ENCODE measurements at places on chromosomes 16 and 17.

DNA sequence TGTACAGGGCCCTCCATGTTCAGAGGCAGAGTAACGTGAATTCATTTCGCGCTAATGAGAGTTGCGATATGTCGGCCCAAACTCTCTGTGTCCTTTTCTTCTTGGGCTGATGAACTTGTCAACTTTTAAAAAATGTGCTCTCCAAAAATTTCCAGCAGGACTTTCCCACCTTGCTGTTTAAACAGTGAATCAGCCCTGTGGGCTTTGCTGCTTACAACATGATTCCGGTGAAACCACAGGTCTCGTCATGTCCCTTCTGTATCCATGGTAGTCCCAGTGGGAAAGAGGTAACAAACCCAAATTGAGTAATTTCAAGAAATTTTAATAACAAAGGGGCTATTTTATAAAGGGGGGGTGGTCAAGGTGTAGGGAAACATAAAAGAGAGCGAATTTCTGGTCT, 612.9 kb downstream of the MAF start:
- DNase-seq, result no peak

DNA sequence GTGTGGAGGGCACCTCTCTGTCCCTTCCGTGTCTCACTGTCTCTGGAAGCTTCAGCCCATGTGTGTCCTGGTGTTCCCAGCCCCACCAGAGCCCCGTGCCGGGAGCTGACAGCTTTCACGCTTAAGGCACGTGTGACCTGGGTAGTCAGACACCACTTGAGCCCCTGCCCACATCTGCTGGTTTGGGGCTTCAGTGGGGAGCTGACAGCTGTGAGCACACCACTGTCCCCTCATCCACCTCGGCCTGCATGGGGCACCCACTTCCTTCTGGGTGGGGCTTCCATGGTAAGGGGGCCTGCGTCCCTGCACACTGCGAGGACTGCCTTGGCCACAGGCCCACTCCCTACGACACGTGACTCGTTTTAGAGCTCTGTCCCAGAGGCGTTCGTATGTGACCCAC, 2.6 kb upstream of the TEDC2 start:
- DNase-seq, result no peak

GRCh38 chr17:18944646-18945045, 7.3 kb upstream of the SLC5A10 start:
- no peak for DNase-seq

DNA sequence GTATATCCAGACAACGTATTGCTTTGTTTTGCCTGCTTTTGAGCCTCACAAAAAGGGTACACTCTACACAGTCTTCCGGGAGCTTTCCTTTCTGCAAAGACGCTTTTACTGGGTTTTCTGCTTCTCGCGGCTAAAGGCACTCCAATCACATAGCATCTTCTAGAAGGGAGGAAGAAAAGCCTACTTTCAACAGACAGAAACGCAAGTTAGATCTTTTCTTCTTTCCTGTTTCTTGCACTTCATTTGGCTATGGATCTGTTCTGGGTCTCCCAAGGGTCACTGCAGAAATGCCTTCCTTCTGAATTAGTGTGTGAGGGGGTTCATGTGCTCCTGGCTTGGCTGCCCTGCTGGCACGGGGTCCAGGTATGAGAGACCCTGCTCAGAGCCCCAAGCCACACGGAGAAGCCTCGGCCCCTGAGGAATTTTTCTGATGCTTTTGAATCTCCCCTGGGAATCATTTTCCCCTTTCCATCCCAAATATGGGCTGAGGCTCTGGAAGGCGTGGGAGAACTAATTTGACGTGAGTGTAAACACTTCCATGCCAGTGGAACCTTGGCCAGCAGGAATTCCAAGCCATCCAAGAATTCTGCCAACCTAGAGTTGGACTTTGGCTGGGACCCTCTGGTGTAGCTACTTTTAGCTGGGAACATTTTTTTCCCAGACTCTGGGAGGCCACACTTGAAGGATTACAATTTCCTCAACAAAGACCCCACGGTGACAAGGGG, 49.6 kb upstream of the NKD1 start:
- no peak for DNase-seq

- no peak for DNase-seq
Measured at GRCh38 chr17:7634384-7634783, 4.4 kb downstream of the SHBG start.

- DNase-seq, result no peak
Measured at GRCh38 chr16:56858374-56858773, 6.6 kb upstream of the SLC12A3 start.

DNA sequence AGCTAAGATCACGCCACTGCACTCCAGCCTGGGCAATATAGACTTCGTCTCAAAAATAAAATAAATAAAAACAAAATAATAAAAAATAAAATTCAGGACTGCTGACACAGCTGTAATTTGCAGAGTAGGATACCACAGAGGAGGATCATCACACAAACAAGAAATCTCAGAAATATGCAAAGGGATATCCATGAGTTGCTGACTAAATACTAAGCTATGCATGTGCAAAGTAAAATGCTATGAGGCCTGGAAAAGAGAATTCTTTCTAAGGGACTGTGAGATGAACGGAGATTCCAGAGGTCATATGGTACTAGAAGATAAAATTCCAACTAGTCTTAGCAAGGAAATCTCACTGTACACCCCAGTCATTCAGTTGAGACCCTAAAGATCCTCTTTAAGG, 74.8 kb downstream of the SLC39A11 start:
- DNase-seq, result no peak

DNA sequence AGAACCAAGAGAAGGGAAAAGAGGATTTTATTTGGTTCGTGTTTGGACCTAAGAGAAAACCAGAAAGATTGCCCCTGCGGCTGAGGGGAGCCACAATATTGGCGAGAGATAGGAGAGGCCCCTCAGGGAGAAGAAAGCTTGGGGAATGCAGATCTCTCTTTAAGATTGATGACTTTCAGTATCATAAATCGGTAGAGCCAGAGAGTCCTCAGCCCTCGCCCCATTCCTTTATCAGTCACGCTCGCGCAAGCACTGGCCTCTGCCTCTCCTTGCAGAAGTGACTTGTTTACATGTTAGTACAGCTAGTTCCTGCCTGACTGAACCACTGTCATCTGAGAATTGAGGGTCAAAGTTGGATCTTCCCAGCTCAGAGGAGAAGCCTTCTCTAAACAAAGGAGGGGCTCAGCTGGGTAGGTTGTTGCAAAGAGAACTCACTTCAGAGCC, 21.5 kb upstream of the KRT19 start:
- no peak for DNase-seq

GRCh38 chr16:566475-567372, at the start of gene NHLRC4:
TSS of gene NHLRC4 (plus strand) at chr16:567005. CDS start at chr16:568048, 1,043 bp downstream.
- DNase-seq, result no peak

Measured in DMS 273 treated with DMSO at 0.1 percent for 48 hours (cell line).